SHP77 (cell line): ENCODE measurements at places on chromosomes 5 and 9.

- no peak for DNase-seq
Measured at GRCh38 chr5:37771203-37771611, 68.6 kb downstream of the GDNF start.

GRCh38 chr5:35540002-35540401 lies 77.7 kb upstream of the SPEF2 start:
- DNase-seq, result no peak

GRCh38 chr5:1161833-1162229 lies 39.6 kb upstream of the SLC6A19 start:
- DNase-seq, result peak; percentile 43

DNA sequence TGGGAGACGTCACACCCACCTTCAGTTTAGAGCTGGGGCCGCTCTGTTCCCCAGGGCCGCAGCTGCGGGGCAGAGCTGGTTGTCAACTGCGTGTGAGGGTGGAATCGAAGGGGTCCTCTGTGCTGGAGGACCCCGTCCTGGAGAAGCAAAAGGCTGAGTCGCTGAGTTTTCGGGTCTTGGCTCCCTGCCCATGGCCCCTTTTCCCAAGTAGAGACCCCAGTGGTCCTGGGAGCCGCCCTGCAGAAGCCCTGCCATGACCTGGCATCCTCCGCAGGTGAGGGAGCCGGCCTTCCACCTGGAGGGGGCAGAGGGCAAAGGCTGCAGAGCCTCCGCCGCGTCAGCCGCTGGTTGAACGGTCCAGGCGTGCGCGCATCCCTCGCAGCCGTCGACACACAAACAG lies 90.4 kb upstream of the COL5A1 start:
- no peak for DNase-seq

- no peak for DNase-seq
Measured at GRCh38 chr5:32031089-32031488, 143.0 kb downstream of the GOLPH3 start.

GRCh38 chr9:70616228-70616990 lies 202.0 kb upstream of the KLF9 start:
- DNase-seq, result no peak

DNA sequence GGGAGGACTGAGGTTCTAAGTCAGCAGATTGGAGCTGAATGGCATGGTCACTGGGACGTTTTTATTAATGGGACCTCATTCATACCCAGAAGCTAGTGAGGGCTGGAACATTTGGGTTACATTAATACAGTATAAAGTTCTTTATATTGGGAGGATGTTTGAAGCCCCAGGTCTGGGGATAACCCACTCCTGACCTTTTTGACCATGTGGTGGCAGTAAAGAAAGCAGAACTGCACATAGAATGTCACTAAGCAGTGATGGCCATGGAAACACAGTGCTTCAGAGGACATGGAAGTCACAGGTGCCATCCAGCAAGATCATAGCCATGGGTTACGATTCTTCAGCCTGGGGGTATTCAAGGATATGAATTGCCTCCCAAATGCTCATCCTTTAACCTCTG lies 176.0 kb downstream of the ATP10B start:
- DNase-seq, result no peak

DNA sequence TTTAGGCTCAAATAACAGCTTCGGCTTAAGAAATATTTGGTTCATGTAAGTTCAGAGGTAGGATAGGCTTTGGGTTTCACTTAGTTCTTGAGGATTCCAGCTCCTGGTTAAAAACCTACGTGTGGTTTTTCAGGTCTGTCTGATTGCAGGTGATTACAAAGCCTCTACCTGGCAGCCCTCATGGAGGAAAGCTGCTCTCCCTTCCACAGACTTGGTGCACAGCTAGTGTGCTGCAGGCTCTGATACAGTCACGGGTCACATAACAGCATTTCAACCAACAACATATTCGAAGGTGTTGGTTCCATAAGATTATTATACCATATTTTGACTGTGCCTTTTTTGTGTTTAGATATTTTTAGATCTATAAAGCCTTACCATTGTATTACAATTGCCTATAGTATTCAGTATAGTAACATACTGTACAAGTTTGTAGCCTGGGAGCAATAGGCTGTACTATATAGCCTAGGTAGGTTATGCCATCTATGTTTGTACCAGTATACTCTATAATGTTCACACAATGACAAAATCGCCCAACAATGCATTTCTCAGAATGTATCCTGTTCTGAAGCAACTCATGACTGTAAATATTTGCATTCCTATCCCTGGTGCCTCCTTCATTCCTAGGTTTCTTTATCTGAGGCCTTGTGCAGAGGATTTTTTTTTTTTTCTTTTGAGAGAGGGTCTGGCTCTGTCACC lies 8.0 kb upstream of the DCP2 start:
- no peak for DNase-seq

- DNase-seq, result no peak
Measured at GRCh38 chr5:177524539-177524900, 7.8 kb upstream of the DDX41 start.

GRCh38 chr9:131393622-131394463 lies at the start of gene PRRC2B:
Gene PRRC2B (plus strand): TSS chr9:131394086. CDS start chr9:131430145, 36,059 bp downstream.
- DNase-seq, result peak; percentile 90

DNA sequence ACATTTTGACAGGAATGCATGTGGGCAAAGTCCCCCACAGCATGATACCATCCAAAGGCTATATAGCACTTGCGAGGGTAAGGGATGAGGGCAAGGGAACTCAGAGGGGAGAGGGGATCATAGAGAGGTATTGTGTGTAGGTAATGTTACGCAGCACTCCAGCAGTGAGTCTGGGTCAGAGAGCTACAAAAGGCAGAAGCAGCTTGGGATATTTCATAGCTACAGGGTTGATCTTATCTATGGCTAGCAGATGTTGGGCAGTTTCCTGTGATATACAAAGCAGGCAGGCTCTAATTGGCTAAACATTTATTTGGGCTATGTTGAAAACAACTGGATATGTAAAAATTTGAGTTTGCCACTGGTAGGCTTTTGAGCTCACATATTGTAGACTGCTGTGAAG lies 17.8 kb upstream of the SLCO4C1 start:
- no peak for DNase-seq

- no peak for DNase-seq
Measured at GRCh38 chr5:154205441-154206117, 15.0 kb downstream of the GALNT10 start.

GRCh38 chr5:127806776-127807175 lies 103.6 kb downstream of the CCDC192 start:
- DNase-seq, result no peak

DNA sequence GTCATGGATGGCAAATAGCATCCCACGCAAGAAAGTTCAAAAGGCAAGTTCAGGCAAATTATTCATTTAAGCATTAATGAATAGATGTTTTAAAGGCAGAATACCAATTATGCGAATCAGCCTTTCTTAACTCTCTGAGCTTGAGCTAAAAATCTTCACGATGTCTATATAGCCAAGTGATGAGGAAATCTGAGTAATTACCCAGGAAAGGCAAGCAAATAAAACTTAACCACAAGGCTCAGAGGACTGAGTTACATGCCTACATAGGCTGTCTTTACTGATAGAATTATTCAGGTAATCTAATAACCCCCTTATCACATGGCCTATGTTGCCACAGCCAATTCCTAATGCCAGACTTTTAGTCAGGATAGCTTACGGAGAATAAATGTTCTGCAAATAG lies 120.8 kb upstream of the MTAP start:
- no peak for DNase-seq

- DNase-seq, result no peak
Measured at GRCh38 chr9:7910426-7911020, 110.9 kb upstream of the DMAC1 start.

- no peak for DNase-seq
Measured at GRCh38 chr5:74673011-74673790, 11.8 kb upstream of the HEXB start.

GRCh38 chr5:158898185-158899177 lies 201.2 kb downstream of the EBF1 start:
- no peak for DNase-seq

DNA sequence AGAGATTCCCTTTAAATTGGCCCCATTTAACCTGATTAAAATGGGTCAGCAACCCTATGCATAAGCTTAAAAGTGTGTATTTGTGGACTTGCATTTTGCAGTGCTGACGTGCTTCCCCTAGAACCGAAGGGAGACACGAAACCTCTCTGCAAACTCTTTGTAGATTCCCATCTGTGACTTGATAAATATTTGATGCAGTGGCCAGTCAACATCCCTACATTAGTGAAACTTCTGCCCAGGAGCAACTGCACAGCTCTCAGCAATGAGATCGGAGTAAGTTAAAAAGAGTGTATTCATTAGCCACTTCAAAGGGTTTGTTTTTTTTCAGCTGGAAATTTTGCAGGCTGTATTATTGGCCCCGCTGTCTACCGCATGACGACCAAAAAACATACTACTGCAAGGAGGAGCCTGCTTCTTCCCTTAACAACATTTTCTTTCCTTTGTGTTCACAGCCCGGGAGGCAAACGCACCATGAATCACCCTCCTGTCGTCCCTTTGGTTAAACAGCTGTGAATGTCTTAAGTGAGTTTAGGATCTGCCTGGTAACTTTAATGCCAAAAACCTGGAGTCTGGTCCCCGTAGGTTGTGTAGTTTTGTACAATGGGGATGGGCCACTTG lies 38.0 kb upstream of the TCERG1 start:
- DNase-seq, result no peak

DNA sequence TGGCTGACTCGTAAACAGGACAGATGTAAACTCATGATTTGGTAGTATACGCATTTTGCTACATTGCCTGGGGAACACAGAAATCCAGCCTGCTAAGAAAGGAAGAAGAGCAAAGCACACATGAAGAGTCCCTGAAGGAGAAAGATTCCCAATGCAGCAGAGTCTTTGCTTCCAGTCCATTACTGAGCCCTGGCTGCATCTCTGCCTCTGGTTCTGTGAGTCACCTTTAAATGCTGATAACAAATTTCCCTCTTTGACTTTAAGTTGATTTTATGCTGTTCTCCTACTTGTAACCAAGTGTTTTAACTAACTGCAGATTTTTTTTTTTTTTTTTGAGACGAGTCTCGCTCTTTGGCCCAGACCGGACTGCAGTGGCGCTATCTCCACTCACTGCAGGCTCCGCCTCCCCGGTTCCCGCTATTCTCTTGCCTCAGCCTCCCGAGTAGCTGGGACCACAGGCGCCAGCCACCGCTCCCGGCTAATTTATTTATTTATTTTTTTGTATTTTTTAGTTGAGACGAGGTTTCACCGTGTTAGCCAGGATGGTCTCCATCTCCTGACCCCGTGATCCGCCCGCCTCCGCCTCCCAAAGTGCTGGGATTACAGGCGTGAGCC lies 8.5 kb upstream of the PRXL2C start:
- DNase-seq, result no peak

DNA sequence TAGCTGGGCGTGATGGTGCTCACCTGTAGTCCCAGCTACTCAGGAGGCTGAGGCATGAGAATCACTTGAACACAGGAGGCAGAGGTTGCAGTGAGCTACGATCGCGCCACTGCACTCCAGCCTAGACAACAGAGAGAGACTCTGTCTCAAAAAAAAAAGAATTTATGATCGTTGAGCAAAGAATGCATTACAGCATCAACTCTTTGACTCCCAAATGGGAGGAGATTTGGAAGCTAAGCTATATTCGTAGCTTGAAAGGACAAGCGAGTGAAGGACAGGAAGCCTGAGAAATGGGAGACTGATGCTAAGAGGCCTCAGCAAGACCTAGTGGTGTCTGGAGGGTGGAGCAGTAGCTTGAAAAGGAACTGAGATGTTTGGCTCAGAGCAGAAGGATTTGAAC lies 10.3 kb upstream of the CCIN start:
- DNase-seq, result no peak

DNA sequence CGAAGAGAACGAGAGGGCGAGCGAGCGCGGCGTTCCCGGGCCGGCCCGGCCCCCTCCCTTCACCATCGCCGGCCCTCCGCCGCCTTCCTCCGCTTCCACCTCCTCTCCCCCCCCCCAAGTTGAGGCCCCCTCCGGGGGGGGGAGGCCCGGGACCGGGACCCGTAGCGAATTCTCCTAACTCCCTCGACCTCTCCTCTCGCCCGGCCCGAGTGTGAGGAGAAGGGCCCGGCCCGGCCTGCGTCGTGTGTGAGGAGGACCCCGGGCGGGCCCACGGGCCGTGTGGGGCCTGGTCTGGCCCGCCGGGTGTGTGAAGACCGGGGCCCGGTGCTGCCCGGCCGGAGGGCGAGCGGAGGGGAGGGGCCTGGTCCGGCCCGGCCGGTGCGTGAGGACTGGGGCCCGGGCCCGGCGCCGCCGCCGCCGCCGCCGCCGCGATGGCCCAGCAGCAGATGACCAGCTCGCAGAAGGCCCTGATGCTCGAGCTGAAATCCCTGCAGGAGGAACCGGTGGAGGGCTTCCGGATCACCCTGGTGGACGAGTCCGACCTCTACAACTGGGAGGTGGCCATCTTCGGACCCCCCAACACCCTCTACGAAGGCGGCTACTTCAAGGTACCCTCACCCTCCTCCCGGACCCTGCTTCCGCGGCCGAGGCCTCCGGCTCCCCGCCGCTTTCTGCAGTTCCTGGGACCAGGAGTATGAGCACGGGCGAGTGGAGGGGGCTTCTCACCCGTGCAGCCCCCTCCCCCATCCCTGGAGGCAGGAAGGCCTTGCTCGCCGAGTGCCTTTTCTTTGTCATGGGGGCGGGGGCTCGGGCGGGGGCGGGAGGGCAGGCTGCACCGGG lies 587 bp downstream of the UBE2R2 start:
- peak; percentile 19 for DNase-seq

DNA sequence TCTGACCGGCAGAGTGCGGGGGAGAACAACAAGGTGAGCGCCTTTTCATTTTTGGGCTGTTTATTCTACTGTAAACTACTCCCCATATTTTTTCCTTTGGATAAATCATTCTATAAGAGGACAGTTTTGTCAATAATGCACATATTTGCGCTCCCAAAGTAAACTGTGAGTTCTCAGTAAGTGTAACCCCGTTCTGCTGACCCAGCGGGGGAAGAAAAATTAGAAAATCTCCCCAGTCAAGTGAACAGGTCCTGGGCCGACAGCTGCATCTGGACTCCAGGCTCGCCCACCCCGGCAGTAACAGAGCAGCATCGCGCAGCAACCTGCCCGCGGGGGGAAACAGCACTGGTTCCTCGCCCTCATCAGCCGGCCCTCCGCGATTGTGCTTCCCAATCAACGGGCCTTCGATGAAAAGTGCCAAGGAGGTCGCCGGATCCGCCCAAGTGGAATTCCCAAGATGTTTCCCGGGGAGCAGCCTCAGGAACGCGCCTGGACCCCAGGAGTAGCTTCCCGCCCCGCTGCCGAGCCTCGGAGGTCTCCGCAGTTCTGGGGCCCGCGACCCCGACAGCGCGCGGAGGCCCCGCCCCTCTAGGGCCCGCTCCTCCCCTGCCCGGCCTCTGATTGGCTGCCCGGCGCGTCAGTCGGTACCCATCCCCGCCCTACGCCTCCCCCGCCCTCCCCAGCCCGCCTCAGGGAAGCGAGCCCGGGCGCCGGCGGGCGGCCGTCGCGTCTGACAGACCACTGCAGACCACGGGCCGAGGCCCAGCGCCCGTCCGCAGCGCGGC lies at the start of gene OTULINL:
TSS of gene OTULINL (plus strand) at position 687 of the 785 bp plus-strand sequence. CDS start 103 bp downstream, outside the sequence.
- peak; percentile 89 for DNase-seq

GRCh38 chr5:82346399-82347165 lies 68.4 kb upstream of the RPS23 start:
- no peak for DNase-seq

- DNase-seq, result no peak
Measured at GRCh38 chr5:4579679-4580078, 560.5 kb upstream of the ADAMTS16 start.

- peak; percentile 77 for DNase-seq
Measured at GRCh38 chr9:137049544-137050449, 3.8 kb upstream of the NPDC1 start.
